ENCODE measurements at places on chromosomes 4 and X.
A peak's percentile ranks its signal among the peaks of the same experiment; 100 is the strongest.

- no peak for DNase-seq
Observed at GRCh38 chr4:2036327-2036726, 22.8 kb upstream of the NAT8L start.

GRCh38 chr4:168682898-168683500 lies 186.1 kb downstream of the PALLD start:
- no peak for DNase-seq

DNA sequence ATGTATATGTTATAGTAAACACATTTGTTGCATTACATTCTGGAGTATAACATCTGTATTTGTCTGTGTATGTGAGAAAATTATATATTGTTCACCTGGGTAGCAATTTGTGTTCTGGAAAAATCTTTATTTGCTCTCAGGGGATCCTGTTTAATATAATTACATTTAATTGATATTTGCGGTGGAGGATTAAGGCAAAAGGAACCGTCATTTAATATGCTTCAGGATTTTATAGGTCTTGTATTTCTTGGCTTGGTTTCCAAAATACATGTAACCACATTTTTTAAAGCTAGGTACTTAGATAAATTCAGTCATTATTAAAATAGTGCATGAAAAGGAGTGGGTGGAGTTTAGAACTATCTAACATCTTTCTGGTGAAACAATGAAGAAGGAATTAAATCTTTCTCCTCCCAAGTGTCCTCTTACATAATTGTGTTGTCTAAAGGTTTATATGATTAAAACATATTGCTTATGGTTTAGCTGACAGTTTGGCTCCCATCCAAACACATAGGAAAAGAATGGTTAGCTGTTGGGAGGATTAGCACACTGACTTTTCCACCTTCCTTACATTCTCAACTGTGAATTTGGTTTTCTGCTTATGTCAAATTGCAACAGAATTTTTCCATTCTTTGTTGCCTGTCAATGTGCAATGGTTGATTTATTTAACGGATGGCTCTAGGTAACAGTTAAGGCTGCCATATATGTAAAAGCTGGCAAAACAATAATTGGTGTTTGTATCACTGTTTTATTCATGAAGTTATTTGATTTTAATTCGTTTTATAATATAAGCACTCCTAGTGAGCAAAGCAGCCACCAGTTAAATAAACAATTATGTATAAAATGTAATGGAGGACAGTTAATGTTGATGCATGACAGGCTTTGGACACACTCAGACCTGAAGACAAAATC lies 250.8 kb upstream of the SFRP2 start:
- DNase-seq, result no peak

- DNase-seq, result no peak
Observed at GRCh38 chr4:128371876-128372275, 84.3 kb upstream of the PGRMC2 start.

DNA sequence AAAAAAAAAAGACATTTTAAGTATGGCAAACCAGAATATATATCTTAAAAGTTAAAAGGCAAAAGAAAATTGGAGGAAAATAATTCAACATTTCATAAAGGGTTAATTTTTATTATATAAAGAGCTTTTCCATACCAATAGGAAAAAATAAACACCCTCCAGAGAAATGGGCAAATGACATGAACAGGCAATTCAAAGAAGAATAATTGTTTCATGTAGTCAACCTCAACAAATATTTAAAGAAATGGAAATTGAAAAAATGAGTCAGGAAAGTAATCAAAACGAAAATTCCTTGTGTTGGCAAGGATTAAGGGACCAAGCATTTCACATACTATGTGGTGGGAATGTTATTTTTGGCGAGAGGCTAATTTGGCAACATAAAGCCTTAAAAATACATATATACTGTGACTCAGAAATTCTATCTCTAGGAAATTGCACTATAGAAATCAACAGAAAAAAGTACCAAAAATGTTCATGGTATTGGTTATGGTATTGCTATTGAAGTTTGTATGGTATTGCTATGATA lies 87.6 kb downstream of the HAUS3 start:
- DNase-seq, result no peak

- no peak for DNase-seq
Observed at GRCh38 chr4:7553280-7553679, 118.5 kb upstream of the PSAPL1 start.

GRCh38 chrX:150934453-150934852 lies 36.0 kb upstream of the CD99L2 start:
- no peak for DNase-seq

GRCh38 chr4:1629699-1630083 lies 54.4 kb downstream of the FAM53A start:
- DNase-seq, result no peak

DNA sequence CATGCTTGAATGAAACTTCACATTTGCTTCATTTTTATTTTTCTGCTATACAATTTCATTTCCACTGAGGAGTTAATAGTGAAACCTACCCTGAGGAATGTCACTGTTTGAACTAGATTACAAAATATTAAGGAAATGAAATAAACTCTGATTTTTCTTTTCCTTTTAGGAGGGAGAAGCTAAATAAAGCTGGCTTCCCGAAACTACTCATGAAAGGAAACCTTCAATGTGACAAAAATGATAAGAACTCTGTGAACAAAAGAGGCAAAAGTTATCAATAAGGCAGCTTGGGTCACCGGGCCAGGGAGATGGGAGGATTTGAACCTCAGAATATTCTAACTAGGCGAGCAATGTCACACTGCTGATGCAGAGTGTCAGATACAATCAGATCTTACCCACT lies 185.2 kb downstream of the APBB2 start:
- DNase-seq, result no peak

DNA sequence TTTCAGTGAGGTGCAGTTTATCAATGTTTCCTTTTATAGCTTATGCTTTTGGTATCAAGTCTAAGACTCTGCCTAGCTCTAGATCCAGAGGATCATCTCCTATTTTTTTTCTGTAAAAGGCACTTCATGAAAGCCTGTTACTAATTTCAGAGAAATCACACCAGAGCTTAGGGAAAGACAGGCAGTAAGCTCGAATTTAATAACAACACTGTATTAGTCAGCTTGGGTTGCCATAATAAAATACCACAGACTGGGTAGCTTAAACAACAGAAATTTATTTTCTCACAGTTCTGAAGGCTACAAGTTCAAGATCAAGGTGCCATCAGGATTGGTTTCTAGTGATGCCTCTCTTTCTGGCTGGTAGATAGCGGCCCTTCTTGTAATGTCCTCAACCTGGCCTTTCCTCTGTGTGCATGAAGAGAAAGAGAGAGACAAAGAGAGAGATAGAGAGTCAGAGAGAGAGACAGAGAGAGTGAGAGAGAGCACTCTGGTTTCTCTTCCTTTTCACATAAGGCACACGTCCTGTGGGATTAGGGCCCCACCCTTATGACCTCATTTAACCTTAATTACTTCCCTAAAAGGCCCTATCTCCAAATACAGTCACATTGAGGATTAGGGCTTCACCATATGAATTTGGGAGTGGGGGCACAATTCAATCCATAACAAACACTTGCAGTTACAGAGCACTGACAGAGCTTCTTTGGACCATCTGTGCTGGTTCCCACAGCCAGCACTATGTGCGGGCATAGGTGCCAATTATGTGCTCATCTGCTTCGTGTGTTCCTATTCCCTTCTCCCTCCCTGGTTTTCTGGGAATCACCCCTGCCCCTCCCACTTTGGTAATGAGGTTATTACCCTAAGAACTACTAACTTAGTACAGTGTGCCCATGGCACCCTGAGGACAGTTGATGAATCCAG lies 114.8 kb upstream of the MED14 start:
- no peak for DNase-seq

- no peak for DNase-seq
Observed at GRCh38 chr4:181908168-181908567, 335.0 kb upstream of the TENM3 start.

- DNase-seq, result no peak
Observed at GRCh38 chr4:157803421-157803820, 369.4 kb downstream of the GASK1B start.

DNA sequence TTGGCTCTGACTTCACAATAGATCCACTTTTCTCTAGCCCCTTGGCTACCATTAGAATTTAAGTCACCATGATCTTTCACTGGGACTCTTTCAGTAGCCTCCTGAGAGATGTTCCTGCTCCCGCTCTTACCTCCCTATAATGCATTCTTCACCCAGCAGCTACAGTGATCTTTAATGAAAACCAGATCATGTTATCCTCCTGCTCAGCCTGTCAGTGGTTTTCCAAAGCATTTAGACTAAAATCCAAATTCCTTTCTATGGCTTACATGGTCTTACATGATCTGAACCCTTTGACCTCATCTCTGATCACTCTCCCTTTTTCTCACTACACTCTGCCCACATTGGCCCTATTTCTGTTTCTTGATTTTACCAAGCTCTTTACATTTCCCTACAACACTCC lies 18.3 kb upstream of the RPS6KA3 start:
- no peak for DNase-seq

DNA sequence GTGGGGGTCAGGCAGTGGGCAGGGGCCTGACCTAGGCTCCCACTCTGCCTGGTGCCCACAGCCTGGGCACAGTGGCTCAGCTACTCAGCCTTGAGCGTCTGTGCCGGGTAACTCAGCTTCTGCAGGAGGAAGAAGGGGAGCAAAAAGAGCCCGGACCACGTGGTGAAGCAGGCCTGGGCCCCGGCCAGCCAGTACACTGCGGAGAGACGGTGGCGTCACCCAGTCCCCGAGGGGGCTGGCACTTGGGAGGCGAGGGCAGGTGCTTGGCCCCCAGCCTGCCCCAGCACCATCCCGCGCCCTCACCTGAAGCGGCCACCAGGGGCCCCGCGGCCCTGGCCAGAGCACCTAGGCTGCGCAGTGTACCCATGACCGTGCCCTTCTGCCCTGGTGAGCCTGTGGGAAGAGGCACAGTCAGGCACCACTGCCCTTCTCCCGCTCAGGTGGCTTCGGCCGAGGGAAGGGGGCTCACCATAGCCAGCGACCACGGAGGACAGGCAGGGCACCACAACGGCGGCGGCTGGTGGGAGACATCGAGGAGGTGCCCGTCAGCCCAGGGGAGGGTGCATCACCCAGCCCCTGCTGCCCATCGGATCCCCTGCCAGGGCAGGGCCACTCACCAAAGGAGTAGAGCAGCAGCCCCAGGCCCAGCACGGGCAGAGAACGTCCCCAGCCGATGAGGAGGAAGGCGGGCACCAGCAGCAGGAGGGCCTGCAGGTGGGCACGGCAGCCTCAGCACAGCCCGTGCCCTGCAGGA lies 32.3 kb downstream of the NOP14 start:
- DNase-seq, result no peak

DNA sequence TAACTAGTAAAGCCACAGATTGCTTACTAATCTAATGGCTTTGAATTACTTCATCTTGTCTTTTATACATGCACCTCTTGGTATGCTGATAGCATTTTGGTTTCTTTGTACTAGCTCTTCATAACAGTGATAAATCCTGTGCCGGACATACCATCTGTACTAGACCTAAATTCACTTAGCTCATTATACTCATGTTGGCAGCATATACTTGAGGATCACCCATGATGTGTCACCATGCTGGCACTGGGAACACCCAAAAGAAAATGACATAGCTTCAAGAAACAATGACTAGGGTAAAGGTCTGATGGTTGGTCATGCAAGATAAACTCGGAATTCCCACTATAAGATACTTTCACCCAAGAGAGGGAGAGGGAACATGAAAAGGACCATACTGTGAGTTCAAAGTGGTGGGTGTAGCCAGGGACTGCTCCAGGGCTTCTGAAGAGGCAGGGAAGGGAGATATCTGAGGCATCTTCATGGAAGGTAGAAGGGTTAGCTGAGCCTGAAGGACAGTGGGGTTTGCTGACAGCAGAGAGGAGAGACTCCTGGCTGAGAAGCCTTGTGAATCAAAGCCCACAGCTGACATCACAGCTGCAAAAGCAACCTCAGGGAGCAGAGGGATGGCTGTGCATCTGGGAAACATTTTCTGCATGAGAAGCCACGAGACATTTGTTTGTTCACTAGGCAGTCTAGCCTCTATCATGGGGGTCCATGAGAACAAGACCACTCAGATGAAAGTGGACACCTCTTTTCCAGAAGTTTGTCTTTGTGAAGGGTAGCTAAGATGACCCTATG lies 314.2 kb downstream of the RAB28 start:
- DNase-seq, result no peak

DNA sequence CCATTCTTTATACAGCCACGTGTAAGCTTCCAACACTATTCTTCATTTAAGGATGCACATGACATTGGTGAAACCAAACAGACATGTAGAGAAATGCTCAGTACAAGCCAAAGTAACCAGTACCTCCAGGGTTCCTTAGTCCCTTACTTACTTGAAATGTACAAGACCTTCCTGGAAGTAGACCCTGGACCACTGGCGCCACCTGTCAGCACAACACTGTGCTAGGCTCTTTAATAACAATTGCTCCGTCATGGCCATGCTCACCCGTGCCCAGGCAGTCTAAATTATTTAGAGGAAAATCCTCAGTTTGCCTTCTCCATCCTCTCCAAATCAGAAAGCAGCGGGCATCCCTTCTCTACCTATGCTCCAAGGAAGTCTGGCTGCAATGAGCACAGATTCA lies 52.7 kb downstream of the ADGRA3 start:
- no peak for DNase-seq

DNA sequence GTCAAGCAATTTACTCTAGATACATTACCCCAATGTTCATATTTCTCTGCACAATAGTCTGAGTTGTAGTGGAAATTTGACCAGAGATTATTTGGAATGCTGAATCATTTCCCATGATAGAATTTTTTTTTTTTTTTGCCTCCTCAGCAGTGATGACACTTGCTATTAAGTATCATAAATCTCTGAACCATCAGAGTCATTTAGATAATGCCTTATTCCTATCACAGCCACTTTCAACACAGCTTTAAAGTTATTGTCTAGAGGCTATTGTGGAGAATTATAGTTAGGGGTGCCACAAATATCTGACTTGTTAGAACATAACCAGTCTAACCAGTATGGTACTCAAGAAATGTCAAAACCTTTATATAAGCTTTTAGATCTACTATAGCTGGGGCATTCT lies 79.8 kb downstream of the LCORL start:
- peak; percentile 8 for DNase-seq

DNA sequence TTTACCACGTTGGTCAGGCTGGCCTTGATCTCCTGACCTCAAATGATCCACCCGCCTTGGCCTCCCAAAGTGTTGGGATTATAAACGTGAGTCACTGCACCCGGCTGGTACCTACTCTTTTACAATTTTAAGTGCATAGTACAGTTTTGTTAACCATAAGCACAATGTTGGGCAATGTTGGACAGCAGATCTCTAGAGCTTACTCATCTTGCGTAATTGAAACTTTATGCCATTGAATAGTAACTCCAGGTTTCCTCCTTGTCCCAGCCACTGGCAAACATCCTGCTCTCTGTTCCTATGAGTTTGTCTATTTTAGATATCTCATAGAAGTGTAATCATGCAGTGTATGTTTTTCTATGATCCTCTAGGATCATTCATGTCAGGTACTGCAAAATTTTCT lies 9.3 kb upstream of the CPE start:
- DNase-seq, result no peak

GRCh38 chr4:158778156-158778711 lies 9.4 kb downstream of the FNIP2 start:
- DNase-seq, result no peak

All from foreskin melanocyte (primary cell).